ENCODE measurements at places on chromosomes 5 and 9.

DNA sequence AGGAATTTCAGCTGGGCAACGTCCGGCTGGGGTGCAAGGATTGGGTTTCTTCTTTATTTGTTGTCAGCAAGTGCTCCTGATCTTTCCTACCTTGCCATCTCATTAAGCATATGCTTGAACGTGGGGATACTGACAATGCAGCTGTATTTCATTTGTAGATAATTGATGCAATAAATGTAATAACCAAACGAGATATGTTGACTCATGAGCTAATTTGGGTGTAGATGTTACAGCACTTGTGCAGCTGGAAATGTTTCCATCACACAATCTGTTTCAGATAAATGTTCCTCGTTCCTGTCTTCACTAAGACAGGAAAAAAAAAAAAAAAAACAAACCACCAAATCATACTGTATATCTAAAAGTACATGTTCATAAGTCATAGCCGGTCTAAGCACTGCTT, 123.8 kb downstream of the DMRT2 start:
- DNase-seq: no peak

DNA sequence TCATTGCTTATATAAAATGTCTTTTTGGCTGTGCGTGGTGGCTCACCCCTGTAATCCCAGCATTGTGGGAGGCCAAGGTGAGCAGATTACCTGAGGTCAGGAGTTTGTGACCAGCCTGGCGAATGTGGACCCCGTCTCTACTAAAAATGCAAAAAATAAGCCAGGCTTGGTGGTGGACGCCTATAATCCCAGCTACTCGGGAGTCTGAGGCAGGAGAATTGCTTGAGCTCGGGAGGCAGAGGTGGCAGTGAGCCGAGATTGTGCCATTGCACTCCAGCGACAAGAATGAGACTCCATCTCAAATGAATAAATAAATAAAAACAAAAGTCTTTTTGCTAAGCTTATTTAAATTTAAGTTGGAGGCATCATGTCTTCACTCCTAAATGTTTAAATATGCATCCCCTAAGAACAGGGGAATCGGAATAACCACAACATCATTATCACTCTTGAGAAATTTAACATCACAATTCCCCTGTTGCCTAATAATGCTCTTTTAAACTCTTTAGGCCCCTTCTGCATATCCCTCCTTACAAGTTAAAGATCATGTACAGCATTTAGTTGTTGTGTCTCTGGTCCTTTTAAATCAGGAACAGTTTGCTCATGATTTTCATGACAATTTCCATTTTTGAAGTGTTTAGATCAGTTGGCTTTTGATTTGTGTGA, 72.8 kb downstream of the ERBIN start:
- DNase-seq: no peak

DNA sequence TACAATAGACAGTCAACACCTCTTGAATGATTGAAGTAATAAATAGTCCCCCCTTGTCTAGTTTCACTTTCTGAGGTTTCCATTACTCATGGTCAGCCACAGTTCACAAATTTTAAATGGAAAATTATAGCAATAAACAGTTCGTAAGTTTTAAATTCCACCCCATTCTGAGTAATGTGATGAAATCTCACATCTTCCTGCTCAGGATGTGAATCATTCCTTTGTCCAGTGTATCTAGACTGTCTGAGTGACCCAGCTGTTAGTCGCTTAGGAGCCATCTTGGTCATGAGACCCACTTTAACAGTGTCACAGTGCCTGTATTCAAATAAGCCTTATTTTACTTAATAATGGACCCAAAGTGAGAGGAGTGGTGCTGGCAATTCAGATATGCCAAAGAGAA, 311.6 kb upstream of the PRR16 start:
- no peak for DNase-seq

GRCh38 chr5:114581136-114581535, 219.3 kb downstream of the KCNN2 start:
- no peak for DNase-seq

DNA sequence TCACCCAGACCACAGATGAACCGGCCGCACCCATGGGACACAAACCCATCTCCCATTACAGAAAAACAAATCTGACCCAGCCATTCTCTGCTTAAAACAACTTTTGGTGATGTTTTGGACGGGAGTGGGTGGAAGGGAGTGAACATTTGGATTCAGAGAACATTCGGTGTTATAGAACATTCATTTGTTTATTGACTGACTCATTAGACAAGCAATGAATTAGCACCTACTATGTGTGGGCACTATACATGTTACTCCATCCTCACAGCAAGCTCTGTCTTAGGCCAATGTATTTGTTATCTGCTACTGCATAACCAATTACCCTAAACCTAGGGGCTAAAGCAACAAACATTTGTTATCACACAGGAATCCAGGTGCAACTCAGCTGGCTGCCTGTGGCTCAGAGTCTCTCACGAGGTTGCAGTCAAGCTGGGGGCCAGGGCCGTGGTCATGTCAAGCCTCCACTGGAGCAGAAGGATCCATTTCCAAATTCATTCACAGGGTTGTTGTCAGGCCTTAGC, 5.1 kb upstream of the ERGIC1 start:
- no peak for DNase-seq

DNA sequence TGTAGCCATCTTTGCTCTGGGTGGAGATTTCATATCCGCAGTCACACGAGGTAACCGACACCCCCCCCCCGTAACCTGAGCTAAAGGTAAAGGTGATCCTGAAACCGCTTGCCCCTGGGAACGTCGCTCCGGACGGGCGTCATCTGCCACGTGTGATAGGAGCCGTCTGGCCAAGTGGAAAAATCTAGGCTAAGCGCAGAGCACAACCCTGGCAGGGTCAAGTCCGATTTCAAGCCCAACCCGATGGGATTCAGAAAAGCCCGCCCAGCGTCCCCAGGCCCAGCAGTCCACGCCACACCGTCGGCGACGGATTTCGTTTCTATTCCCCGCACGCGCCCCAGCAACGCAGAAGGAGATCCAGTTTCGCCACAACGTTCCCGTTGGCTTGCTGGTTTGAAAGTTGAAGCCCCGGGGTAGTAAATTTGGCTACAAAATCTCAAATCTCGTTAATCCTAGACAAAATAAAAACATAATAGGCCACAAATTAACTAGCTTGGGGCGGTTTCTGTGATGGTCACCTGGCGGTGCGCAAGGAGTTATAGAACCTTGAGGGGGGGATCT, 32.4 kb upstream of the NFIB start:
- peak; percentile 75 for DNase-seq

GRCh38 chr9:7209990-7210389, 452.2 kb downstream of the KDM4C start:
- no peak for DNase-seq

DNA sequence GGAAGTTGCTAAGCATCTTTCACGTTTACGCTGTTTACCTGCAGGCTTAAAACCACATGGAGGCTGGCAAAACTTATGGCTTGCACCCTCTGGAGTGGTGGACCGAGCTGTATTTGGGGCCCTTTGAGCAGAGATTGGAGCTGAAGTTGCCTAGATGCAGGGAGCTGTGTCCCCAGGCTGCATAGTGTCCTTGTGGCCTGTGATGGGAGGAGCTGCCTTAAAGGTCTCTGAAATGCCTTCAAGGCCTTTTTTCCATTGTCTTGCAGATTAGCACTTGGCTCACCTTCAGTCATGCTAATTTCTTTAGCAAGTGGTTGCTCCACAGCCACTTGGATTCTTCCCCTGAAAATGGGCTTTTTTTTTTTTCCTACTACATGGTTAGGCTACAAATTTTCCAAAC, 81.5 kb upstream of the CHD1 start:
- no peak for DNase-seq

- DNase-seq: no peak
Observed at GRCh38 chr9:123505496-123505895, 149.5 kb downstream of the CRB2 start.

DNA sequence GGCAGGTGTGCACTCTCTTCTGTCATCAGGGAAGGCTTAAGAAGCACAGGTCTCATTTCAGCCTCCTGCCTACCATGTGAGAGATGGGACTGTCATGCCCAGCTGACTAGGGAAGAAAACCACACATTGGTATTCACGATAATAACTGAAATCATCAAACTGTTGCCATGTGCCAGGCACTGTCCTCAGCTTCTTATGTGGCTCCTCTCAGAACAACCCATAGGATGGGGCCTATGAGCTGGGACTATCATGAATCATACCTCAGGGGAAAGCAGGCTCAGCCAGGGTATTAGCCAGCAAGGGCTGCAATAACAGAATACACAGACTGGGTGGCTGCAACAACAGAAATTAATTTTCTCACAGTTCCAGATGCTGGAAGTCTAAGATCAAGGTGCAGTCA, 3.3 kb downstream of the AFAP1L1 start:
- DNase-seq: no peak

DNA sequence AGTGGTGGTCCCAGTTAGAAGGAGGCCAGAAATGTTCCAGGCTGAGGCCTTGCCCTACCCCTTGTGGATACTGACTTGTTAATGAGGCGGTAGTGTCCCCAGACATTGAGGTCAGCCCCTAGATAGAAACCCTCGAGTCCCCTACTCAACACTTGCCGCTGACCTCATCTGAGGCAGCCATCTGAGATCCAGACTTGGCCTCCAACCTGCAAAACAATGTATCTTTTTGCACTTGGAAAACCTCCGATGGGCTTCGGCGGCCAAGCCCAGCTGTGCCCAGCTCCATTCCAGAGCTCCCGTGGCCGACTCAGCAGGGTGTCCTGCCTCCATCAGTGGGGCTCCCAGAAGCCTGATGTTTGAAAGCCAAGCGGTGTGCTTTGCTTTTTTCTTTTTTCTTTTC, 122.1 kb downstream of the WNK2 start:
- DNase-seq: no peak

DNA sequence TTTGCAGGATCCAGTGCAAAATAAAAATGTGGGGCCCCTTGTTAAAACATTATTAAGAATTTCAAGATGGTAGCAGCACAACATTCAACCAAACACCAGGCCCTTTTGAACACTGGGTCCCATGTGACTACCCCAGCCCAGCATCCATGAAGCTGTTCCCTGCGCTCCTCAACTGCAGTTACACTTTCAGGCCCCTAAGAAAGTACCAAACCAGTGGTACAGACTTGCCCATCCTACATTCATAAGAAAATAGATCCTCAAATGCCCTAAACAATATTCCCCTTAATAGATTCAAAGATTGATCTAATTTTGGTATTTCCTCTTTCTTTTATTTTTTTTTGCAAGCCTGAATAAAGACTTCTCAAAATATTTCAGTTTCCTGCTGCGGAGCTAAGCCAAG, 201.7 kb downstream of the EFNA5 start:
- DNase-seq: no peak

DNA sequence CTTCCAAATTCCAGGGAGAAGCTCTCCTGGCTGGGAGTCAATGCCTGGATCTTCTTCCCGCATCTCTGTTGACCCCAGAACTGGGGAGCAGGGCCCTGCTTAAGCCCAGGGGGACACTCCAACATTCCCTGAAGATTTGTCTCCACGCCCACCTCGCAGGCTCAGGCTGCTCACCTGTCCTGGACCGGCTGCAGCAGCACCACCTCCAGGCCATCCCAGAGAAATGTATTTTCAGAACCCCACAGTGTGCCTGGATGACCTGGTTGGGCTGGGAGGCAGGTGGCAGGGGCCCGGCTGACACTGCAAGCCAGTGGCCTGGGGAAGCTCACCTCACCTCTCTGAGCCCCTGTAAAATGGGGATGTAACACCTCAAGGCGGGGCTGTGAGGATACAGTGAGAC, 27.1 kb upstream of the ZBTB43 start:
- DNase-seq: no peak

DNA sequence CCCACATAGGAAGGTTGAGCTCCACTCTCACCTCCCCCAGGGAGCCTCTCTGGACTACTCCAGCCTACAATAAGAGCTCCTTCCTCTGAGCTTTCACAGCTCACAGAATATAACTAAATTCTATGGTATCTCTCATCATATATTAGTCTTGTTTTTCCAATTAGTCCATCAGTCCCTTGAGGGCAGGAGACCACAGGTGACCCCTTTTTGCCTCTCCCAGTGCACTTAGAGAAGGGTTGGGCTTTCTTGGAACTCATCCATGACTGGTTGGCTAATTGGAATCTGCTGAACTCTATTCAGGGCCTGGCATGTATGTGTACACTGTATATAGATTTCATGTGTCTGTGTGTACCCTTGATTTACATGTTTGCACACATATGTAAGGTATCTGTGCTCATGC, 50.4 kb upstream of the ARAP3 start:
- DNase-seq: peak; percentile 33

DNA sequence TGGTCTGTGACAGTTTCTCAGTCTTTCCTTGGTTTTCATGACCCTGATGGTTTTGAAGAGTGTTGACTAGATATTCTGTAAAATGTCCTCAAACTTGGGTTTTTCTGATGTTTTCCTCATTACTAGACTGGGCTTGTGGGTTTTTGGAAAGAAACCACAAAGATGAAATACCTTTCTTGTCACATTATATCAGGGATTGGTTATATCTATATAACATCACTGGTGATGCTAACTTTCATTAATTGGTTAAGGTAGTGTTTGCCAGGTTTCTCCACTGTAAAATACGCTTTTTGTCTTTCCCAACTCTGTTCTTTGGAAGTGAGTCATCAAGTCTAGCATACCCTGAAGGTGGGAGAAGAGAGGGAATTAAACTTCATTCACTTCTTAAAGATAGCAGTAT, 3.3 kb upstream of the IL31RA start:
- DNase-seq: no peak

DNA sequence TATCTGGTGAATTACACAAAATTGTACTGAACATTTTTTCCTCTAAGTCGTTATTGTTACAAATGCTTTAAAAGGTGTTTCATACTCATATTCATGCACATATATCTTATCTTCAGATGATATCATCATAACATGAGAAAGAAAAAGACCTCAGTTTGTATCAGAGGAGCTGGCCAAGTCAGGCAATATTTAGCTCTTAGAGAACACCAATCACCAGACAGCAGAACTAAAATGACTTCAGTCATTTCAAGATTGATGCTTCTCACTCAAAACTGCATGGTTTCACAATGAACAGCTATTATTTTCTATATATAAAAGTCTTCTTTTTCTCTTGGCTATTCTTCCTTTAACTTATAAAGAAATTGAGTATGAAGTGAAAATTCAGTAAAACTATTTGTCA, 44.6 kb downstream of the TSSK1B start:
- no peak for DNase-seq

DNA sequence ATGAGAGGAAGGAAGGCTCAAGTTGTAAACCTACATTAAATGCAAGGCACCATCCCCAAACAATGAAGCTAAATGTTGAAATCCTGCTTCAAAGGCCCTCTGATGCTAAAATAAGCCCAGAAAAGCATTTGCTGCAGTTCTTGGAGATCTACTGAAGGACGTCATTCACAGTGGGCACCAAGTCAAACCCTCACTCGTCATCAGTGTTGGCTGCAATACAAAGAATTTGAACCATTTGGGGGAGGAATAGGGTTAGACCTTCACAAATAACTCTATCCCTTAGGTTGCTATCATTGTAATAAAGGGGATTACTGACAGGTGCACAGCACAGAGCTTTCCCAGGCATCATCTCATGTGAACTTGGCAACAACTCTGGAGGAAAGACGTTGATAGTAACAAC, 9.3 kb upstream of the MEGF9 start:
- peak; percentile 23 for DNase-seq

- DNase-seq: no peak
Observed at GRCh38 chr9:38363589-38363925, 28.9 kb upstream of the ALDH1B1 start.
